Inflammatory macrophage treated with lipopolysaccharide for 4 hours (primary cell): ENCODE measurements at places on chromosomes 7 and 10.

- peak; percentile 23 for DNase-seq
Observed at GRCh38 chr7:74587435-74588126, 69.9 kb upstream of the GTF2I start.

- no peak for DNase-seq
Observed at GRCh38 chr10:63929831-63930467, 408.7 kb downstream of the REEP3 start.

DNA sequence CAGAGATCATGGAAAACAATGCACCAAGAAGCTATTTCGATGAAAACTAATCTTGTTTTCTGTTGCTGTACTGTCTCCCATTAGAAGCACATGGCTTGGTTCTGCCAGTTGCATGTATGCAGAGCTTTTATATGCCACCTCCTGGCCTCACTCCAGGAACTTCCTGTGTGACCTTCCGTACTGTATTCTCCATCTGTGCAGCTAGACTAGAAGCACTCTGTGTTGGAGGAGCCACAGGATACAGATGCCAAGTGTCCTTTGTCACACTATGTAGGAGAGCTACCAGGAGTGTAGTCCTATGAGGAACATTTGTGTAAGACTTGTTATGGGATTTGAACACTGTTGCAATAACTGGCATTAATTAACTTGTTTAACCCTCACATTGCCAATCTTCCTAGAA lies 503.5 kb upstream of the TPK1 start:
- no peak for DNase-seq

DNA sequence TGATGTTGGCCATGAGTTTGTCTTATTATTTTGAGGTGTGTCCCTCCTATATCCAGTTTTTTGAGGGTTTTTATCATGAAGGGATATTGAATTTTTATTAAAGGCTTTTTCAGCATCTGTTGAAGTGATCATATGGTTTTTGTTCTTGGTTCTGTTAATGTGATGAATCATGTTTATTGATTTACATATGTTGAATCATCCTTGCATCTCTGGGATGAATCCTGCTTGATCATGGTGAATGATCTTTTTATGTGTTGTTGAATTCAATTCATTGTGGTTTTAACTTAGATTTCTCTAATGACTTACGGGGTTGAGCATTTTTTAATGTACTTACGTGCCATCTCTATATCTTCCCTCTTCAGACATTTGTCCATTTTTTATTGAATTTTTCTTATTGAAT lies 22.9 kb downstream of the DLD start:
- DNase-seq, result peak; percentile 77

- peak; percentile 61 for DNase-seq
Observed at GRCh38 chr10:124743191-124744101, 732 bp downstream of the FAM53B start.

DNA sequence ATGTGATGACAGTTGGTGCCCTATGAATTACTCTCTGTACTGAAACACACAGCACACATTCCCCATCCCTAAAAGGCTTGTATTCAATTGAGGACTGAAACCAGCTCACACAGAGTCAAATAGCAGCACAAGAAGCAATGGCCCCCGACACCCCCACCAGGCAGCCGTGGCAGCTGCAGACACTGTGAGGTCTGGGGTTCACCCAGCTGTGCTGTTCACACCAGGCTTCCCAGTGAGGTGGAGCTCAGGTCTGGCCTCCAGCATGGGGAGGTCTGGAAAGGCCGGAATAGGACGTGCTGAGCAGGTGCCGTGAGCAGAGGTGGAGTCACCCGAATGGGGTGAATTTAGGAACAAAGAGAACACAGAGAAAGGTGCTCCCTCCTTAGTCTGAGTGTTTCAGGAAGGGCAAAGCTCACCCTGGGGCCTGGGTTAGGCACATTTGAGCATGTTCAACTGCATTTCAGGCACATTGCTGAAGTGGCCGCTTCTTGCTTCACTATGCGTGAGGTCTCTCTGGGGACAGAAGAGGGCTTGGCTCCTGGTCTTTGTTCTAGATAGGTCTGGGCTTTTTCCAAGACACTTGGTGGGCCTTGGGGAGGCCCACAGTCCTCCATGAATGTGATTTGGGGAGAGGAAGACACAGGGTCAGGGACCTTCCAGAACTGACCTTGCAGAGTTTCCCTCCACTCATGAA lies 41.1 kb downstream of the C10orf120 start:
- DNase-seq, result no peak

- DNase-seq, result peak; percentile 60
Observed at GRCh38 chr10:26488344-26488743, 50.2 kb downstream of the APBB1IP start.

- no peak for DNase-seq
Observed at GRCh38 chr7:16914771-16915170, 33.0 kb upstream of the AGR3 start.

DNA sequence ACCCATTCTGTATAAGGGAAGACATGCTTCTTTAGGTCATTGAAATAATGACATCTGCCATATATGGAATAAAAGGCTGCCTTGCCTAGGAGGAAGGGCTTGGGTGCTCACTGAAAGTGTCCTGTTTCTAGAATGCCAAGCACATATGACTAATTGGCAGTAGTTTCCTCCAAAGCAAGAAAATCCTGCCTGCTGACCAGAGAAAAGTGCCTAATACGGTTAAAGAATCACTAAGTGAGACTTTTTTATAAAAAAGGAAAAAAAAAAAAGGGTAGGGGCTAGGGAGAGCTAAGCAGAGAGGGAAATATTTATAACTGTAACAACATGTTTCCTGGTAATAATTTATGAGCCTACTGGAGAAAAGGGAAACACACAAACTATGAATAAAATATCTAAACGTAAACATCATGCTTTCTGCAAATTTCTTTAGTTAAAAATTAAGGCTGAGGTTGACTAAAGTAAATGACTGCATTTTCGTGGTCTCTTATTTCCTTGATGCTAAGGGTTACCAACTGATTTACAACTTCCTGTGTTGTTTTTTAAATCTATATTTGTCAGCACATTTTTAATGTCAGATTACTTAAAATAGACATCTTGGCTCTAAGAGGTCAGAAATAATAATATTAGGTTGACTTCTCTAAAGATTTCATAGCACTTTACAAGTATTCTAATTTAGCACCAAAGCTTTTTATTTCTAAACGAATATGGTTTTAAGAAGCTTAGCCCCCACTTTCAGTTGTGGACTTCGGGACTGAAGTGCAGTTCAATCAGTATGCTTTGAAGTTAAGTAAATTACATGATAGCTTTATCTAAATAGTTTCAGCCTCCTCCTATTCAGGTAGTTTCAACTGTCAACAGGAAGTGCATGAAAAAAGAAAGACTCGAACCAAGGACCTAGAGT lies 89.6 kb downstream of the CABCOCO1 start:
- peak; percentile 42 for DNase-seq

DNA sequence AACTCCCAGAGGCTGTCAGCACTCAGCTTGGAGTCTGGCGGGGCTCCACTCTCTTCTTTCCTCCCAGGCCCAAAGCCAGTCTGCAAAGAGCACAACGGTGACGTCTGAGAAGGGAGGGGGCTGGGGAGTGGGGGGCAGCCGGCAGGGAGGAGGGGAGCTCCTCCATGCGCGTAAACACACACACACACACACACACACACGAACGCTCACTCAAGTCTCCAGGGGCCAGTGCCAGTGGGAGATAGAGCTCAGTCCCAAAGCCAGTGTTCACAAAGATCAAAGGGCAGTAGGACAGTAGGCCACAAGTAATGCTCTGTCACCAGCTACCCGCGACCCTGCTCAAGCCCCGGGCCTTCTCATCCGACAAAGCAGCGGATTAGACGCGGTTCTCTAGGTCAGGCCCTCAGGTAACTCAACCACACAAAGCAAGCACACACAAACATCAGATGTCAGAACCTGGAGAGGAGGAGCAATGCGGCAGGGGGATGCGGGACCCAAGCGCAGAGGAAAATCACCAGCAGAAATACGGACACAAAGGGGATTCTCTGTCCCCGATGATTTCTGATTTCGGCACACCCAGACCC lies 19.9 kb downstream of the TCAF1 start:
- no peak for DNase-seq

- DNase-seq, result peak; percentile 94
Observed at GRCh38 chr7:50409856-50410745, 40.0 kb downstream of the FIGNL1 start.

GRCh38 chr7:11261470-11261869 lies 287.8 kb downstream of the PHF14 start:
- no peak for DNase-seq

DNA sequence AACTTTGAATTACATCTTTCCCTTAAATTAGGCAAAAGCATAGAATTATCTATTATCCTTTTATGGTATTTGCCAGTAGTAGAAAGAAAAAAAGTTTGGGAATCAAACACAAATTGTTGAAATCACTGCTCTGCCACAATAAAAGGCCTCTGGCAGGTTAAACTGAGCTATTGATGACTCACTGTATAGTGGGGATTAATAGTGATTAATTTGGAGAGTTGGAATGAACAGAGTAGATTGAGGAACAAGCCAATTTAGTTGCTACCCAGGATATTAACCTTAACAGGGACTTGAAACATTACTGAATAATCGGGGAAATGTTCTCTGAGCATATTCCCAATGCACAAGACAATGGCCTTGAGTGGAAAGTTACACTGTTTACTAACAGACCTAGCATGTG lies 33.1 kb downstream of the MASTL start:
- no peak for DNase-seq

- DNase-seq, result no peak
Observed at GRCh38 chr7:139798892-139799291, 21.1 kb upstream of the HIPK2 start.
